CD4-positive, alpha-beta T cell treated with Interleukin-6 at 100 ng/mL for 8 hours (primary cell): ENCODE measurements at places on chromosomes 3 and 15.

GRCh38 chr15:65408324-65409035, 14.3 kb downstream of the IGDCC4 start:
- no peak for DNase-seq

- DNase-seq, result no peak
These were observed 84.3 kb downstream of the FLNB start for GRCh38 chr3:58092521-58092920.

- DNase-seq, result no peak
These were observed 297.3 kb upstream of the PROK2 start for GRCh38 chr3:72082186-72082715.

DNA sequence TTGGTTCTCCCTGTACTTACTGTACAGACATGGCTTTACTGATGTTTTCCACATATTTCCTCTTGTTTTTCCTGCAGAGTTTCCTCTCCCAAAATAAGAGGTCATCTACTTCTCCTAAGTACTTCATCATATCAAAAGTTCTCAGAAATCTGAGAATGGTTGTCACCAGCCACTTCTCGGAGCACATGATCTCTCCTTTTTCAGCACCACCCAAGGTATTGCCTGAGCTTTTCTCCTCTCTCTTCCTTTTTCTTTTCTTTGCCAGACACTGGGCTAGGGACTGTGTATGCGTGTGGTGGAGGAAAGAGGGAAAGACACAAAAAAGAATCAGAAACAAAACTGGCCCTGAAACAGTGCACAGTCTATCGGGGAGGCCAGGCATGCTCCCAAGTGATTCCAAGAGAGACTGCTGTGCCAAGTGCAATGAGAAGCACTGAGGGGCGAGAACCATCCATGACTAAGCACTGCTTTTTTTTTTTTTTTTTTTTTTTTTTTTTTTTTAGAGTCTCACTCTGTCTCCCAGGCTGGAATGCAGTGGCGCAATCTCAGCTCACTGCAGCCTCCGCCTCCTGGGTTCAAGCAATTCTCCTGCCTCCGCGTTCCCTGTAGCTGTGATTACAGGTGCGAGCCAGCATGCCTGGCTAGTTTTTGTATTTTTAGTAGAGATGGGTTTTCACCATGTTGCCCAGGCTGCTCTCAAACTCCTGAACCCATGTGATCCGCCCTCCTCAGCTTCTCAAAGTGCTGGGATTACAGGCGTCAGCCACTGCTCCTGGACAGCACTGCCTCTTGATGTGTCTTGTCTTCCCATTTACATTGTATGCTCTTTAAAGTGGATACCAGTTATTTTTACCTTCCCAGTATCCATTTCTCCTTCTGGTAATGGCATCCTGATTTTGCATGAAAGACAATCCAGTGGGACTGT, 194.0 kb upstream of the FEZF2 start:
- no peak for DNase-seq

- no peak for DNase-seq
These were observed 42.2 kb upstream of the POU1F1 start for GRCh38 chr3:87318617-87319021.

DNA sequence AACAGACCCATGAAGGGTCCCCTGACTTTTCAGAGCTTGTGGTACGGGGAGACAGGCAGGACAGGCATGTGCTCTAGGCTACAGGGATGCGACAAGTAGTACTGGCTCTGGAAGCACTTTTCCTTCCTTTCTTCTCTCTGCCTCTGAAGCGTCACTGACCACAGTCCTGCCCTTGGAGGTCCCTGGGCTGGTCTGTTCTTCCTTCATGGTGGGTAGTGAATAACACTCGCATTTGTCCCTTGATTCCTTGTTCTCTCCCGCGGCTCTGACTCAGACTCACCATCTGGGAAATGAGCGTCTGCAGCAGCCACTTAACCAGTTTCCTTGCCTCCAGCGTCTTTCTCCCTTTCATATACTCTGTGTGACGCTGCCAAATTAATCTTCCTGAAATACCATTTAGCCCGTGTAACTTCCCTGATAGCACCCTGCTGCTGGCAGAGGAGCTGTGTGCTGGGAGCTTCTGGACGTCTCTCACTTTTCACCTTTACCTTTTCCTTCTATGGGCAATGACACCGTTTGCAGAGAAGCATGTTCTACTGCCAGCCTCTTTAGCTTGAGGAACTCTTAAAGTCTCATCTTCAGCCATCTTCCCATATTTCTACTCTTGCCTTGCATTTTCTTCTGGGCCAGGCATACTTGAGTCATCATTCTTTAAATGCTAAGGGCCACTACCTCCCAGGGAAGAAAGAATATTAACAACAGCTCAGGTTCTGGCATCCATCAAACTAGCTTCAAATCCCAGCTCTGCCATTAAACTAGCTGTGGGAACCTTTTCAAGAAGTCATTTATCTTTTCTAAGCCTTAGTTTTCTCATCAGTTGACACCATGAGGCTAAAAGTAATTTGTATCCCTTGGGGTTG, 33.6 kb downstream of the TMEM45A start:
- DNase-seq, result no peak

GRCh38 chr15:96771035-96771434, 440.5 kb downstream of the NR2F2 start:
- no peak for DNase-seq

- no peak for DNase-seq
These were observed 320.6 kb downstream of the ARRDC4 start for GRCh38 chr15:98281130-98281529.

- DNase-seq, result no peak
These were observed 50.8 kb upstream of the XRN1 start for GRCh38 chr3:142498397-142499180.

DNA sequence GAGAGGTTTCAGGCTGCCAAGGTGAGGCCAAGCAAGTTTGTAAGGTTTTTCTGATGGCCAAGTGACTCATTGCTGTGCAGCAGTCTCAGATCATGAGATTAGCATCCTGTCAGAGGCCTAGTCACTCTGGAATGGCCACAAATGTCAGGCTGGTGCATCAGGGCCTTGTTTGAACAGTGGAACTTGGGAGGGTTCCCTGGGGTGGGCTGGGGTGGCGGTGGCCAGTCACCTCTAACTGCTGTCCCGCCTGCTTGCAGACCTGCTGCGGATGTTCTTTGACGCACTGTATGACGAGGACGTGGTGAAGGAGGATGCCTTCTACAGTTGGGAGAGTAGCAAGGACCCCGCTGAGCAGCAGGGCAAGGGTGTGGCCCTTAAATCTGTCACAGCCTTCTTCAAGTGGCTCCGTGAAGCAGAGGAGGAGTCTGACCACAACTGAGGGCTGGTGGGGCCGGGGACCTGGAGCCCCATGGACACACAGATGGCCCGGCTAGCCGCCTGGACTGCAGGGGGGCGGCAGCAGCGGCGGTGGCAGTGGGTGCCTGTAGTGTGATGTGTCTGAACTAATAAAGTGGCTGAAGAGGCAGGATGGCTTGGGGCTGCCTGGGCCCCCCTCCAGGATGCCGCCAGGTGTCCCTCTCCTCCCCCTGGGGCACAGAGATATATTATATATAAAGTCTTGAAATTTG, 2.8 kb upstream of the FAM131A start:
- no peak for DNase-seq

DNA sequence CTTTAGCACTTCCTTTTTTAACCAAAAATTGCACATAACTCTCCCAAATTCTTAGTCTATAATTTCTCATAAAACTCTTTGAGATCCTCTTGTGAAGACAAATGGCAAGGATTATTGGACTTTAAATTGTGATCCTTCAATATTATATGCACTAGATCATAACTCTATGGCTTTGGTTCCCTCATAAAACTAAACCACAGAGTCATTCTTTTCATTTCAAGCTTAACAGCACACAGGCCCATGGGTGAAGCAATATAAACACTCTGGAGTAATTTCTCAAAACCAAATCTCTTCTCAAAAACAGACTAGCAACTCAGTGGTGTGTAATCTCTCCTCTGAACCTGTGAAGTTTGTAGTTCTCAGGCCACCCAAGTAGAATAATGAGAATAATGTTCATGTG, 171.0 kb upstream of the NECTIN3 start:
- no peak for DNase-seq

- DNase-seq, result no peak
These were observed 67.2 kb downstream of the UMPS start for GRCh38 chr3:124797426-124797945.

DNA sequence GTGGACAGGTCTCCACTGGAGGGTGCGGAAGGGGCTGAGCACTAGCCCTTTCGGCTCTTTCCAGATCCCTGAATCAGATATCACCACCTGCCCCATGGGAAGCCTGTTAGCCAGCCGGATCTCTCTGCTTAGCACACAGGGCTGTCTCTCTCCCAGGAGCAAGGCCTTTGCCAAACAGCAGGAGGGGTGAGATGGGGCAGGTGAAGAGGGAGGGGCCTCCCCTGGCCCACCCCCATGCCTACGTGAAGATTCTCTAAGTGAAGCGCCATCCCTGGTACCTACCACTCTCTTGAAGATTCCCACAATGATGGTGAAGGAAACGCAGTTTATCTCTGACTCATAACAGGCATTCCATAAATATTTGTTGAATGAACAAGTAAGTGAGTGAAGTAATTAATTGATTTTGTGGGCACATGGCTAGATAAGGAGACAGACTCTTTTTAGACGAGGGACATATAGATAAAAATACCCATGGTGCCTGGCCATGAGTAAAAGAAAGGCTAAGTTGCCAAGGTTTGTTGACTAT, 19.6 kb upstream of the HCN4 start:
- no peak for DNase-seq

- DNase-seq, result peak; percentile 29
These were observed 17.3 kb downstream of the KPNA1 start for GRCh38 chr3:122497425-122497824.

- peak; percentile 38 for DNase-seq
These were observed 7.3 kb upstream of the ZBTB38 start for GRCh38 chr3:141360888-141361598.

GRCh38 chr15:90400005-90400758, 12.1 kb downstream of the IQGAP1 start:
- DNase-seq, result no peak

- no peak for DNase-seq
These were observed 309.7 kb upstream of the C2CD4B start for GRCh38 chr15:62474771-62475124.

DNA sequence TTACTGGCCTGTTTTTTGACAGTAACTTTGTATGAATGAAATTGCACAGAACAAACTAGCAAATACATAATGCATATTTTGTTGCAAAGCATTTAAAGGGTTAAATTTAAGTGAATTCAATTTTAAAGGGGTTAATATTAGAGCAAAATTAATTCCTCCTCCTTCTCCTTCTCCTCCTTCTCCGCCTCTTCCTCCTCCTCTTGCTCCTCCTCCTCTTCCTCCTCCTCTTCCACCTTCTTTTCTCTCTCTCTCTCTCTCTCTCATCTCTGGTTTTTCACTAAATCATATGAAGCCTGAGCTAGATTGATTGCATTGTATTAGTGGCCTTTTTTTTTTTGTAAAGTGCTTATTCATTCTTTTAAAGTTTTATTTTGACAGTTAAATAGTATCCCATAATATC, 154.5 kb downstream of the THRB start:
- no peak for DNase-seq

GRCh38 chr3:47578691-47579632, at the start of gene CSPG5:
CSPG5 (minus strand) TSS chr3:47578865; CDS start chr3:47578693, 172 bp downstream.
- no peak for DNase-seq

- DNase-seq, result no peak
These were observed 1.5 kb downstream of the PLA2G4F start for GRCh38 chr15:42154956-42155355.

DNA sequence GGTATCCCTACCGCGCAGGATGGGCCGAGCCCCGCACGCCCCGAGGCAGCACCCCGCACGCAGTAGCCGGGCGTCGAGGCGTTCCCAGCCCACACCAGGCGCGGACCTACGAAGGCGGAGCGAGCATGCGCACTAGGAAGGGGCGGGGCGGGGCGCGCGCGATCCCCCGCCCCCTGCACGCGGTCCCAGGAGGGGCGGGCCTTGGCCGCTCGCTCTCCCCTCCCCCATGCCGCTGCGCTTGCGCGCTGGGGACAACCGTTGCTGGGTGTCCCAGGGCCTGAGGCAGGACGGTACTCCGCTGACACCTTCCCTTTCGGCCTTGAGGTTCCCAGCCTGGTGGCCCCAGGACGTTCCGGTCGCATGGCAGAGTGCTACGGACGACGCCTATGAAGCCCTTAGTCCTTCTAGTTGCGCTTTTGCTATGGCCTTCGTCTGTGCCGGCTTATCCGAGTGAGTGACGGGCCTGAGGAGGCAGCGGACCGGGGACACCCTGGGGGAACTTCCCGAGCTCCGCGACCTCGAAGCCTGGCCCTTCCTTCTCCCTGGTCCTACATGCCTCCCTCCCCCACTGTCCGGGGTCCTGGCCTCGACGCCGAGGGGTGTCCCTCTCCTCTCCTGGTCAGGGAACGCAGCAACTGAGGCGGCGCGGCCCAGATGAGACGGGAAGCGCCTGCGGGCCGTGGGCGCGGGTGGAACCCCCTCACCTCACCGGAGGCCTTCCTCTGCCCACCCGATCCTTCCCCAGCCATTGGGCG, at the start of gene SPESP1:
Gene SPESP1 (plus strand): TSS at position 258 of the 755 bp plus-strand sequence. CDS start 129 bp downstream, at position 387.
- DNase-seq, result peak; percentile 2

DNA sequence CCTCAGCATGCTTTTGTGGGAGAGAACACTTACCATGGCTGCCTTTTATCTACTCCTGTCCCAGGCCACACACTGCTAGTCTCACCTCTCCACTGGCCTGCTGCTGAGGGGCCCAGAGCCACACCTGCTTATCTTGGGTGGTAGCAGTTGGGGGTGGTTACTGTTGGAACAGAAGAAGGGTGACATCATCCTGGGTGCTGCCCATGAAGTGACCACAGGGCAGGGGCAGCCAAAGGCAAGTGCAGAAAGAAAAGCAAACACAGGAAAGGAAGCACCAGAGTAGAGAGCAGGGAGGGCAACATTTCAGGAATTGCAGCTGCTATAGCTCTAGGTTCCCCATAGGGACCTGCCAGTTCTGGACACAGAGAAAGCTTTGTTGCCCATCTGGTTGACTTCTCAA, 345.2 kb downstream of the VPS13C start:
- no peak for DNase-seq

- DNase-seq, result no peak
These were observed 1.6 kb downstream of the LNP1 start for GRCh38 chr3:100402891-100403290.

GRCh38 chr3:141530415-141530768, 43.6 kb downstream of the RASA2 start:
- no peak for DNase-seq

DNA sequence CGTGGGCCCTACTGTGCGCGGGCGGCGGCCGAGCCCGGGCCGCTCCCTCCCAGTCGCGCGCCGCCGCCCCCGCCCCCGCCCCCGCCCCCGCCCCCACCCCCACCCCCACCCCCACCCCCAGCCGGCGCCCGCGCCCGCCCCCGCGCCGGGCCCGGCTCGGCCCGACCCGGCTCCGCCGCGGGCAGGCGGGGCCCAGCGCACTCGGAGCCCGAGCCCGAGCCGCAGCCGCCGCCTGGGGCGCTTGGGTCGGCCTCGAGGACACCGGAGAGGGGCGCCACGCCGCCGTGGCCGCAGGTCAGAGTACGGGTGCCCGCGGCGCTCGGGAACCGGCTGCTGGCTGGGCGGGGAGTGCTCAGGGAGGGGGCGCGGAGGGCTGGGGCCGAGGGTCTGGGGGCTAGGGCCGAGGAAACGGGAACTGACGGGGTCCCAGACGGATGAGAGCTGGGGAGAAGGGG, 1.1 kb upstream of the PPARG start:
- no peak for DNase-seq

DNA sequence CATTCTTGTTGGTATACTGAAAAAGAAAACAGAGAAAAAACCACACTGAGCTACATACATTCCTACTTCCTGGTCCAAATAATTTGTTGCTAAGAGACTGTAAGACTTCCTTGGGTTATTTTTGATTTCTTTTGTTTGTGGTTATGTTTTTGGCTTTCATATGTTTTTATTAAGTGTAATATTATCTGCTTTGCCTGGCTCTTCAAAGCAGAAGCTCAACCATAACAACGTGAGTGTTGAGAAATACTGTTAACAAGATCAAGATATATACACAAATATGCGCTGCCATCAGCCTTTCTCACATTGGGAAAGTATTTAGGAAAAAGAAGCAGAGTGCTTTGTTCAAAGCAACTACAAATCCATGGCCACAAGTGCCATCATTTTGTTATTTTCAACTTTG, 556.2 kb upstream of the CBLB start:
- no peak for DNase-seq
